ENCODE measurements at places on chromosomes 4 and X. TPM values are rescaled to one million over a fixed set of nuclear protein-coding genes. Genes with fewer than 3 reads are reported as not detected.

EREG gene
- total RNA-seq: not detected

TBC1D1 gene
- 76.1 TPM for total RNA-seq

- DNase-seq: no peak
- H3K27me3 ChIP-seq: no peaks in the 10 kb centered on the region
- H3K4me1 ChIP-seq: no peaks in the 10 kb centered on the region
- H3K4me3 ChIP-seq: no peak overlapping the region
- no peak overlapping the region for H3K27ac ChIP-seq
Measured at GRCh38 chrX:46994096-46994495, 81.9 kb downstream of the JADE3 start.

- no peak for DNase-seq
- no peaks in the 10 kb centered on the region for H3K36me3 ChIP-seq
- no peaks in the 10 kb centered on the region for H3K27me3 ChIP-seq
- H3K4me1 ChIP-seq: no peaks in the 10 kb centered on the region
- no peak overlapping the region for H3K27ac ChIP-seq
Measured at GRCh38 chr4:69984030-69984443, 11.7 kb upstream of the STATH start.

GRCh38 chrX:72663737-72664136, 50.4 kb downstream of the PHKA1 start:
- no peak overlapping the region for H3K27ac ChIP-seq
- H3K27me3 ChIP-seq: no peaks in the 10 kb centered on the region
- H3K36me3 ChIP-seq: no peaks in the 10 kb centered on the region
- H3K4me1 ChIP-seq: no peaks in the 10 kb centered on the region

DNA sequence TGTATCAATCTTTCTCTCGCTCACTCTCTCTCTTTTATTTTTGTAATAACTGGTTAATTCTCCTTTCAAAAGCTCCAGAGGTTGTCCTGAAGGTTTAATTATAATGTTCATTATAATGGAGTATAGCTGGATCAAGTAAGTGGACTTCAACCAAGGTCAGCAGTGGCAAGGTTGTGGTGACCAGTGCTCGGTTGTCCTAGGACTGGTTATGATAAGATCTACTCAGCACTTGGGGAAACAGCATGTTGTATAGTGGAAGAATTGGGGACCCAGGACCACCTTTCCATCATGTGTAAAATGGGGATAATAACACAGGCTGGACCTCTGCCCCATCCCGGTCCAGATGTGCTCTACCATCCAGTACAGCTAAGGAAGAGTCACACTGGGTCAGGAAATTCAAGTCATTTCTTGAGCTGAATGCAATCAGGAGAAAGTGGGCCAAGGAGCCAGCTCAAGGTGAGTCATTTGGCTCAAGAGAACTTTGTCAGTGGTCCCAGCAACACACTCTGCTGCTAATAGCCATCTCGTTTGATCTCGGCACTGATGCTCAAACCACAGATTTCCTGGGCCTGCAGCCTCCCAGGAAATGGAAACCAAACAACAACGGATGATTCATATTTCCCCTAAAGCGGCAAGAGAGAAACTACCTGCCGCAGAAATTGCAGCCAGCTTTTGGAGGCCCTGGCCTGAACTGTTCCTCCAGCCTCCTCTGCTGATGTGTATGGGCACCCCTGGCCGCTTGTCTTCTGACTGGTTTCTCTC, 123.6 kb upstream of the RBPJ start:
- H3K36me3 ChIP-seq: no peaks in the 10 kb centered on the region
- DNase-seq: peak; percentile 64
- H3K4me1 ChIP-seq: peaks cover 40% of the 10 kb centered on the region
- H3K27ac ChIP-seq: no peak overlapping the region
- H3K27me3 ChIP-seq: no peaks in the 10 kb centered on the region

DNA sequence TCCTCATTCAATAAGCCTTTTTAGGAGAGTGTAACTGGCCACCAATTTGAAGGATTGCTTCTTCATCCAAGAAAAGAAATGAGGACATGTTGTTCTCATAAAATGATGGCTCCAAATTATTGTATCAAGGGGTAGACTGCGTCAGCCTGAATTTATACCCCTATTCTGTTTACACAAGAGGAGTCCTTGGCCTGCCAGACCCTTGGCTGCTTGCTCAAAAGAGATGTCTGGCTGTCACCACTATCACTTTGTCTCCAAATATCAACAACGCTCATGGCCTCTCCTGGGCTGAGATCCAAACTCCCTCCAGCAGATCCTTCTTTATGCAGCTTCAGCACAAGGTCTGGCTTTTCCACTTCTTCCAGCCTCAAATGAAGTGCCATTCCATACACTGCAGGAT, 127.9 kb downstream of the OR13H1 start:
- H3K27me3 ChIP-seq: no peaks in the 10 kb centered on the region
- no peak overlapping the region for H3K4me3 ChIP-seq
- no peak for DNase-seq
- no peaks in the 10 kb centered on the region for H3K4me1 ChIP-seq
- no peak overlapping the region for H3K27ac ChIP-seq
- H3K36me3 ChIP-seq: no peaks in the 10 kb centered on the region

DNA sequence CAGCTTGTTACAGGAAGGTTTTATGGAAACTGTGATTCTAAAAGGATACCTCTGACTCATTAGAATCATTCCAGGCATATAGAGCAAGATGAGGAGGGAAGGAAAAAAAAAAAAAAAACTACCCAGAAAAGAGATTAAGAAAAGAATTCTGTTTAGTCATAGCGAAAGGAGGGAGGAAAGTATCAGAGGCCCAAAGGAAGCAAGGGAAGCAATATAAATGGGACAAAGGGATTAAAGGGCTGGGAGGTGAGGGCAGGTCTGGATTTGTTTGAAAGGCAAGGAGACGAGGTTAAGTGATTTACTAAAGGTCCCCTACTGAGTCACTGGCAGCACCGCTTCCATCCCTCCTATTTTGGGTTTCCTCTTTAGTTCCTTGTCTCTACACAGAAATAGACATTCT, 88.6 kb upstream of the IL1RAPL1 start:
- H3K36me3 ChIP-seq: no peaks in the 10 kb centered on the region
- DNase-seq: no peak
- no peak overlapping the region for H3K4me3 ChIP-seq
- H3K27me3 ChIP-seq: no peaks in the 10 kb centered on the region

DNA sequence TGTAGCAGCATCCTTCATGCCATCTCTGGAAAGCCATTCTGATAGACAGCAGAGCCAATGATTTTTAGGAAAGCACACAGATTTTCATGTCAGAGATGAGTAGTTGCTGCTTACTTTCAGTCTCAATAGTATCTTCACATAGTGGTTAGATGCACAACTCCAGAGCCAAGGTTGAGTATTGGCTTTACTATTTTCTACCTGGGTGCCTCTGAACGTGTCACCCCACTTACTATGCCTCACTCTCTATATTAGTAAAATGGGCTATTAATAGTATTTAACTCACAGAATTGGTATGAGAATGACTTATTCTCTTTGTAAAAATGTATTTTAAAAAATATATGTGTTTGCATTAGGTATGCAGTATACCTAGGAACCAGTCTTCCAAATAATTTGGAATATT, 108.8 kb upstream of the STIM2 start:
- H3K27ac ChIP-seq: no peak overlapping the region
- no peak for DNase-seq
- no peaks in the 10 kb centered on the region for H3K36me3 ChIP-seq
- H3K4me3 ChIP-seq: no peak overlapping the region

DNA sequence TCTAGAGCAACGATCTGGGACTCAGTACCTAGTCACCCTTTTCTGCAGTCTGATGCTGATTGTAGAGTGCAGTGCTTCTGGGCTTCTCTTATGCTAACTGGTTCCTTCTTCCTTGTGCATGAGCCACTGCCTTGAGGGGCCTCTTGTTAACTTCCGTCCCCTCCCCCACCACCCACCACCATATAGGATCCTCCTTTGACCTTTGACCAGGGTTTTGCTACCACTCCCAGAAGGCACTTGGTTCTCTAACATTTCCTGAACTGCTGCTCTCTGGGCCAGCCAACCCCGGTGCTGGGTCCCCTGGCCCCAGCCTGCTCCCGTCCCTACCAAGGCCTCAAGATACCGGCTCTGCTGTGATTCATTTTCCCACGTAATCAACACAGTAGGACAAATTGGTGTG, 104.6 kb upstream of the KLF3 start:
- H3K36me3 ChIP-seq: no peaks in the 10 kb centered on the region
- no peak overlapping the region for H3K4me3 ChIP-seq
- H3K4me1 ChIP-seq: peaks cover 6% of the 10 kb centered on the region
- no peak overlapping the region for H3K27ac ChIP-seq
- DNase-seq: no peak
- no peaks in the 10 kb centered on the region for H3K27me3 ChIP-seq

DNA sequence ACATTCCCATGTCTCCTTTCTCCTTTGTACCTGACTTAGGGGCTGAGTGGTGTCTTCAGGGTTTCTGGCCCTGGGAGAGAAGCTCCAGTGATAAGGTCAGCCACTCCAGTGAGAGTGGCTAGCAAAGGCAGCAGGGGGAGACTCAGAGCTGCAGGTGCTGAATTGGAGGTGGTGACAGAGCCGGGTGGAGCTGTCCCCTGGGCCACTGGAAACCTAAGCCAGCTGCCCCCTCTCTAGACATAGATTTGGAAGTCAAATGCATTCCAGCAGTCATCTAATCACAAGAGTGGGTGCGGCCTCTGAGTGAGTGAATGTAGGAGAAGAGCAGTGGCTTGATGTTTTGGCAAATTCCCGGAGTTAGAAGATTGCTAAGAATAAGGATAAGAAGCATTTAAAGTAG, 28.5 kb downstream of the TRIM2 start:
- no peak overlapping the region for H3K4me3 ChIP-seq
- no peaks in the 10 kb centered on the region for H3K27me3 ChIP-seq
- no peaks in the 10 kb centered on the region for H3K36me3 ChIP-seq
- no peak overlapping the region for H3K27ac ChIP-seq
- no peak for DNase-seq

GRCh38 chr4:164779811-164780216, 25.9 kb downstream of the SMIM31 start:
- no peak overlapping the region for H3K27ac ChIP-seq
- no peak overlapping the region for H3K4me3 ChIP-seq
- H3K27me3 ChIP-seq: no peaks in the 10 kb centered on the region

DNA sequence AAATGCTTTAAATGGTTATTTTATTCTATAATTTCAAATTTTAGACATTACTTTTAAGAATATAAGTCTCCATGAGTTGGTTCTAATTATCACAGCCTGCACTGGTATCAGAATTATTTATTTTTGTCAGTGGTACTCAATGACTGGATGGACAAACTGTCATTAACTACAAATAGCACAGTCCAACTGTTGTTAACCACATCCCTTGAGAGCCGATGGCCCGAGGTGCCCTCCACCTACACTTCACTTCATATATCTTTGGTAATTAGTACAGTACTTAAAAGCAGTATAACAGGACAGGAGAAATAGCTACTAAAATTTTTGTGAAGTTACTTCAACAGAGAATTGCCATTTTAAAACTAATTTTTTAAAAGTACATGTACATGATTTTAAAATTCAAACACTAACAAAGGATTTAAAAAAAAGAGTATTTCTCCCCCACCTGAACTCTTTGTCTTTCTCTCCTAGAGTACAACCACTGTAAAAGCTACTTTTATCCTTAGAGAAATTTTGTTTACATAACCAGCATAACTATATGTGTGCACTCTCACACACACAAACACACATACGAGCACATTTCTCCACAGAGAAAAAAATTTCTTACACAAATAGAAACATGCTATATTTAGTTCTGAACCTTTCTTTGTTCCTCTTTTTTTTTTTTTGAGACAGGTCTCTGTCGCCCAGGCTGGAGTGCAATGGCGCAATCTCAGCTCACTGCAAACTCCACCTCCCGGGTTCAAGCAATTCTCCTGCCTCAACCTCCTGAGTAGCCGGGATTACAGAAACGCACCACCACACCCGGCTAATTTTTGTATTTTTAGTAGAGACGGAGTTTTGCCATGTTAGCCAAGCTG, 6.5 kb downstream of the TIFA start:
- DNase-seq: no peak
- H3K36me3 ChIP-seq: no peaks in the 10 kb centered on the region
- H3K27ac ChIP-seq: no peak overlapping the region
- no peaks in the 10 kb centered on the region for H3K27me3 ChIP-seq

- no peak overlapping the region for H3K27ac ChIP-seq
- no peaks in the 10 kb centered on the region for H3K27me3 ChIP-seq
- H3K36me3 ChIP-seq: no peaks in the 10 kb centered on the region
- H3K4me1 ChIP-seq: no peaks in the 10 kb centered on the region
- DNase-seq: no peak
- no peak overlapping the region for H3K4me3 ChIP-seq
Measured at GRCh38 chr4:160020804-160021203, 917.9 kb downstream of the RAPGEF2 start.

GRCh38 chr4:173466101-173466500, 63.9 kb downstream of the HAND2 start:
- no peak overlapping the region for H3K4me3 ChIP-seq
- H3K27ac ChIP-seq: no peak overlapping the region
- no peaks in the 10 kb centered on the region for H3K36me3 ChIP-seq
- no peaks in the 10 kb centered on the region for H3K27me3 ChIP-seq
- DNase-seq: no peak

- no peak for DNase-seq
- no peak overlapping the region for H3K27ac ChIP-seq
- no peak overlapping the region for H3K4me3 ChIP-seq
- no peaks in the 10 kb centered on the region for H3K4me1 ChIP-seq
- H3K27me3 ChIP-seq: no peaks in the 10 kb centered on the region
Measured at GRCh38 chrX:112774651-112775293, 65.9 kb downstream of the AMOT start.

- DNase-seq: no peak
- no peaks in the 10 kb centered on the region for H3K36me3 ChIP-seq
- H3K27me3 ChIP-seq: no peaks in the 10 kb centered on the region
- H3K27ac ChIP-seq: no peak overlapping the region
Measured at GRCh38 chr4:87058356-87059073, 123.7 kb downstream of the AFF1 start.

DNA sequence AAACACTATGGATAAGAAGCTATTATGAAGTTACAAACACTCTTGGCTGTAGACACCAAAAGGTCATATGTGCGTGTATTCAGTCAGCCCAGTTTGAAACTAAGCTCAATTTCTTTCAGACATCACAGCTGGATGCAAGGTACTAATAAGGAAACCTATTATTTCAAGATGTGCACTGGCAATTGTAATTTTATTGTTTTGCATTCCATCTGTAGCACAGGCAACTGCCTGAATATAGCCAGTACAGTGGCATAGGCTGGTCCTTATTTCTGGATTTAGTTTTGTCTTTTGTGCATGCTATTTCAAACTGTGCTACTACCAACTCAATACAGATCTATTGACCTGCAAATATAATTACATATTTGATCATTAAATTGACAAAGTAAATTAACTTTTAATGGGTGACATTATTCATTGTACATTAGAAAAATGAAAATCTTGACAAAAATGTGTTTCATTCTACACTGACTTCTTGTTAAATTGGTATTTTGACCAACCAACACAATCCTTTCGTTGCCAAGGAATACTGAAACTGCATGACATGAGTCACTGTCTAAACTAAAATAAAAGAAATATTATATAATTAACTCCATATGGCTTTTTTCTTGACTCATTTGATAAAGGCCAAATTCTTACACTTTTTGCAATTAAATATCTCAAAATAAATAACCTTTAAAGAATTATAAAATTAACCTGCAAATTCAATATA, 594.3 kb upstream of the ADGRL3 start:
- no peaks in the 10 kb centered on the region for H3K4me1 ChIP-seq
- no peaks in the 10 kb centered on the region for H3K36me3 ChIP-seq
- no peak overlapping the region for H3K27ac ChIP-seq
- H3K27me3 ChIP-seq: no peaks in the 10 kb centered on the region

GRCh38 chr4:87426865-87427517, 4.6 kb downstream of the NUDT9 start:
- H3K4me1 ChIP-seq: peaks cover 23% of the 10 kb centered on the region
- no peak for DNase-seq
- no peak overlapping the region for H3K4me3 ChIP-seq
- no peaks in the 10 kb centered on the region for H3K36me3 ChIP-seq
- H3K27me3 ChIP-seq: no peaks in the 10 kb centered on the region
